ENCODE measurements at places on chromosomes 13 and 19. TPM values are rescaled to one million over a fixed set of nuclear protein-coding genes. Genes with fewer than 3 reads are reported as not detected.

NCCRP1 gene
- total RNA-seq, result not detected

MEIOSIN gene
- total RNA-seq, result not detected

PTGIR gene
- total RNA-seq, result 0.25 TPM

BRME1 gene
- total RNA-seq, result 14.8 TPM

NLRP7 gene
- total RNA-seq, result not detected

SYNE4 gene
- under 0.01 TPM for total RNA-seq

CGB1 gene
- total RNA-seq, result not detected

LSM4 gene
- 58.0 TPM for total RNA-seq

ERICH4 gene
- not detected for total RNA-seq

GPALPP1 gene
- 27.3 TPM for total RNA-seq

GPR18 gene
- not detected for total RNA-seq

MUC16 gene
- not detected for total RNA-seq

ZNF112 gene
- total RNA-seq, result 17.9 TPM

CYP4F2 gene
- total RNA-seq, result not detected

MCF2L gene
- total RNA-seq, result 120 TPM

LHB gene
- total RNA-seq, result not detected
